Type B pancreatic cell (in vitro differentiated cells): ENCODE measurements at places on chromosomes 3 and 15.

DNA sequence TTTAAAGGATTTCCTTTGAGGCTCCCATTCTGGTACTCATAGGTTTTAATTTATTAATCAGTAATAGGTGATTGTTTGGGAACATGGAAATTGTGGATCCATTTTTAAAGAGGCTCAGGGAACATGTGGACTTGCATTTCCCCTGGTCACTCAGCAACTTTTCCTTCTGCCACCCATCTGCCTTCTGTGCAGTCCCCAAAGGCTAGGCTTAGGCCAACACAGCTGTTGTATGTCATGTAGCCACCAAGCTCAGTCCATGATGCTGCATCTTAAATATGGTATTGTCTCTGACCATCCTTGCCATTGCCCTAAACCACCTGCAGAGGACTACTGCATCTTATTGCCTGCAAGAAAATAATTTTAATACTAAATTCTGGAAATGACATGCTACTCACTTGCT is 416.7 kb upstream of the SEMA6D start:
- DNase-seq, result no peak

DNA sequence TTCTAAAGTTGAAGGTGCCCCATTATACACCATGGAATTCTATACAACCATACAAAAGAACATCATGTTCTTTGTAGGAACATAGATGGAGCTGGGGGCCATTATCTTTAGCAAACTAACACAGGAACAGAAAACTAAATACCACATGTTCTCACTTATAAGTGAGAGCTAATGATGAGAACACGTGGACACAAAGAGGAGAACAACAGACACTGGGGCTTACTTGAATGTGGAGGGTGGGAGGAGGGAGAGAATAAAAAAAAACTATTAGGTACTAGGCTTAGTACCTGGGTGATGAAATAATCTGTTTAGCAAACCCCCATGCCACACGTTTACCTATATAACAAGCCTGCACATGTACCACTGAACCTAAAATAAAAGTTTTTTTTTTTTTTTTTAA is 342.7 kb downstream of the PLCL2 start:
- no peak for DNase-seq

DNA sequence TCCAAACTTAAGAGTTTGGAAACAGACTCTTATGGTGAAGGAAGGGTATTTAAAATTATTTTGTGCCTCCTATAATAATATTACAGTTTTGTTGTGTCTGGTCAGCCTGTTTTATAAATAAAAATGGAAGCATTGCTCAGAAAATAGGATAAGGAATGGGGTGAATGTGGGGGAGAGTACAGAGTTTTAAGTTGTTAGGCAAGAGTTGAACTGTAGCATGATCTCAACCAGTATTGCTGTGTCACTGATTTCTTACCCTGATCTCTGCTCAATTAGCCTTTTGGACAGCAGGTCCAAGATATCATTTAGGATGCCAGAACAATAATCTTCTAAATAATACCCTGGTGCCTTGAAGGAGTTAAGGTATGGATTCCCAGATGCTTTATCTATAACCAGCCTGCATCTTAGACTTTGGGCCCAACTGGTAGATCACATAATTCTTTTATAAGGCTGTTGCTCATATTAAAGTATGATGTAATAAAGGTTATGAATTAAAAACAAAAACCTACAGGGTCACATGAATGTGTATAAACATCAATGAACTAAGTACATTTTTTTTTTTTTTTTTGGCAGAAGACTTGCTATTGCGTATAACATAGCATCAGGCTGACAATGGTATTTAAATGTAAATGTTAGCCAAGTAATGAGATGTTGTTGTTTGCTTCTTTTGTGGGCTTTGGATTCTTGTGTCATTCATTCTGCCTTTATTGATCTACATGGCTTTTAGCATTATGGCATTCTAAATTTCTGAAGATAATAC is 70.0 kb downstream of the MITF start:
- no peak for DNase-seq

DNA sequence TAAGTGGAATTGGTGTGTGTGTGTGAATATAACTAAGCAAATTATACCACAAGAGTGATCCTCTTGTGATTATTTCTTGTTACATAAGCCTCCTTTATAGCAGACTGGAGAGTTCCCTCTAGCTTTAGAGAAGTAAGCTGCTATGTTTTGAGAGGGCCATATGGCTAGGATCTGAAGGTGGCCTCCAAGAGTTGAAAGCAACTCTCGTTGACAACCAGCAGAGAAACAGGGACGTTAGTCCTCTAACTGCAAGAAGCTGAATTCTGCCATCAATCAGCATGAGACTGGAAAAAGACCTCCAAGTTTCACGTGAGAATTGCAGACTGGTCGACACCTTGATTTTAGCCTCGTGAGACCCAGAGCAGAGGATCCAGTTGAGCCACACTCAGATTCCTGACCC is 278.5 kb upstream of the ZNF717 start:
- DNase-seq, result no peak

GRCh38 chr3:194386066-194386465 is 13.0 kb downstream of the GP5 start:
- peak; percentile 47 for DNase-seq

DNA sequence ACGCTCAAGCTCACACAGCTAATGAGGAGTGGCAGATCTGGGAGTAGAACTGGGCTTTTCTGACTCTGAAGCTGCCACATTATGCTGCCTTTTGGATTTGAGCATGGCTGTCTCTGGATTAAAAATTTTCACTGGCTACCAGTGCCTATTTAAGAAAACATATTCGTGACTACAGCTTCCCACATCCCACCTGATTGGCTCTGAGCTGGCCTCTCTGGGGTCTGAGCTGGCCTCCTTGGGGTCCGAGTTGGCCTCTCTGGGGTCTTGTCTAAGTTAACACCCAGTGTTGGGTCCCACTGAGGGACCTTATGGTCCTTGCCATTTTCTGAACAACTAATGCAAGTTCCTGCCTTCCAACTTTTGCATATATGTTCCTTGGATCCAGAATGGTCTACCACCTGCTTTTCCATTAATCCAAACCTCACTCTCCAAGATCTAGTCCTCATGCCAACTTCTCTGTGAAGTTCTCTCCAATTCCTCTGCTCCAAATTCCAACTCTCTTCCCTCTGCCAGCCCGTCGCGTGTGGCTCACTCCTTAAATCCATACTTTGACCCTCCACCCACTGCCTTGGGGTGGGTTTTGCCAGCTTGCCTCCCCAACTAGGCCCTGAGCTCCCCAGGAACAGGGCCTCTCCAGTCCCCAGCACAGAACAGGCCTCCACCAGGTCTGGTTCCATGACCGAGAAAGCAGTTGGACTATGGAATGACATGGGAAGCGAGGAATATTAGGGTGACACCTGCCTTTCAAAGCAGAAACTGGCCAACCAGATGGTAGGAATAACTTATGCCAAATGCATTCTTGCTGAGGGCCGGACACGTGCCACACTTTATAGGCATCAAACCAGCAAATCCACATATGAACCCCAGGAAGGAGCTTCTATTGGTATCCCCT is 42.5 kb downstream of the ATP2B2 start:
- no peak for DNase-seq

DNA sequence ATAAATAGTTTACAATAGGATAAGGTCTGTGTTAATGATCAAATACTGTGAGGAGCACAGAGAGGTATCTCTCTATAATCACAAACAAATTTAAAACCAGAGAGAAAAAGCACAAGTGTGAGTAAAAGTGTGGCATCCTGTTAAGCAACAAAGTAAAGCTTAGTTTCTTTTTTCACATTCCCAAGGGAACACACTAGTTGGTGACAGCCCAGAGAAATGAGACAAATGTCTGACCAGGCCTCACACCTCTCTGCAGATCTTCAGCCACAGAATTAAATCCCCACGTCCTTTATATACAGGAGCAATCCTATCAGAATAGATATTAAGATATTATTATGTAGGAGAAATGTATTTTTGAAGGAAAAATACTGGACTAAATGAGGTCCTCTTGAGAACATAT is 2.7 kb downstream of the FBN1 start:
- no peak for DNase-seq

DNA sequence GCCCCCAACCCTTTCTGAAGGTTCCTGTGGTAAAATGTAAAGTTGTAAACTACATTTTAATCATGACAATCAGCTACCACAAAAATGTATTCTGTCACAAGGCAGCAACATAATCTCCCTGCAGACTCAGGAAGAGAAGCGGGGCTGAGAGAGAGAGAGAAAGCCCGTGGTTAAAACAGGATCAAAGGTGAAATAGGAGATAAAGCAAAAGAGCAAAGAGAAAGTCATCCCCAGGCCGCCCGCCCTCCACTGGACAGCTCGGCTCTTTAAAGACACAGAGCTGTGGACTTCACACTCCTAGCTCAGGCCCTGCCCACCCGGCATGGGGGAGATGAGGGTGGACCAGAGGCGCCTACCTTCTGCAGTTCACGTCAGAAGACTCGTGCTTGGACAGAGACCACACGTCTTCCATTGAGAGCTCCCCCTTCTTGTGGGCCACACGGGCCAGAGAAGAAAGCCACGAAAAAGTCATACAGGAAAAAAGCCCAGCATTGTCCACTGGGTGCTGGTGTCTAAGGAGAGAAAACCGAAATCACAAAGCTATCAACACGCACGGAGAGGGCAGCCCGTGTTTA is 29.4 kb downstream of the ABCC5 start:
- no peak for DNase-seq

DNA sequence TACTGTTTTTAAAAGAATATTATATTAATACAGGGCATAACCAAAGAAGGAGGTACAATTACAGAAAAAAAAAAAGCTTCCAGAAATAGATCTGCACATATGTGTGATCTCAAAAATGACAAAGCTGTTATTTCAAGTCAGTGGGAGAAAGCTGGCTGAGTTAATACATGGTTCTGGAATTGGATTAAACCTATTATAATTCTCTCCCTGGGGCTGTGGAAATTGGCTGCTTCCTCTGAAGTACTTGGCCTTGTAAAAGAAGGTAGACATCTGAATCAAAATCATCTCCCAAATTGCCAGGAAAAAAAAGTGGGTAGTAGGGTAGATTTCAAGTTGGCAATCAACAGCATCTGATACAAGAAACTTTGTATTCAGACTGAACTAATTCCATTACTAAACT is 723.9 kb upstream of the ALCAM start:
- DNase-seq, result no peak

GRCh38 chr3:72595927-72596610 is 252.2 kb downstream of the SHQ1 start:
- DNase-seq, result no peak

DNA sequence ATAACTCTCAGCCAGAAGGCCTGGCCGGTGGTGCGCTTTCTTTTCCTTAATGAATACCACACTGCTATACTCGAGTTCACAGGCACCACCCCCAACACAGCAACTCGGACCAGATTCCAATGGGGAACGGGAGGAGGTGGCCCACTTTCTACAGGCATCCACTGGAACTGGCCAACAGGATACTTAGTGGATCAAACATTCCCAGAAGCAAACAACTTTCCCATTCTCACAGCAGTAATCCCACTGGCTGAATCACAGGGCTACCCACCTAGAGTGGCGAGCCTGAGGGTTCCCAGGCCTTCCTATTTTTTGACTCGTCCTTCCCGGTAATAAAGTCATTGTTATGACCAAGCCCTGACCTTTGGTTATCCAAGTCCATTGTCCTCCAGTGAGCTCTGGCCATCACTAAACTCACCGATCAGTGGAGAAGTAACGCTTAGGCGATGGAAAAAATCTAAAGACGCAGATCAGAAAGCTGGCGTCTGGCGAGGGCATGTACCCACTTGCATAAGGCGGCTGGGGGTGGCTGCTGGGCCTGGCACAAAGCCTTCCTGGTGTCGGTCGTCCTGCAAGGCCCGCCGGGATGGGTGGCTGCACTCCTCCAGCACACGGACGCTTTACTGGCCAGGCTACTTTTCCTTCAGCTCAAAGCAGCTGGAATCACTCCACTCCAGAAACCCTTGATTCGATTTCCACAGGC is 1.2 kb downstream of the EOGT start:
- no peak for DNase-seq

DNA sequence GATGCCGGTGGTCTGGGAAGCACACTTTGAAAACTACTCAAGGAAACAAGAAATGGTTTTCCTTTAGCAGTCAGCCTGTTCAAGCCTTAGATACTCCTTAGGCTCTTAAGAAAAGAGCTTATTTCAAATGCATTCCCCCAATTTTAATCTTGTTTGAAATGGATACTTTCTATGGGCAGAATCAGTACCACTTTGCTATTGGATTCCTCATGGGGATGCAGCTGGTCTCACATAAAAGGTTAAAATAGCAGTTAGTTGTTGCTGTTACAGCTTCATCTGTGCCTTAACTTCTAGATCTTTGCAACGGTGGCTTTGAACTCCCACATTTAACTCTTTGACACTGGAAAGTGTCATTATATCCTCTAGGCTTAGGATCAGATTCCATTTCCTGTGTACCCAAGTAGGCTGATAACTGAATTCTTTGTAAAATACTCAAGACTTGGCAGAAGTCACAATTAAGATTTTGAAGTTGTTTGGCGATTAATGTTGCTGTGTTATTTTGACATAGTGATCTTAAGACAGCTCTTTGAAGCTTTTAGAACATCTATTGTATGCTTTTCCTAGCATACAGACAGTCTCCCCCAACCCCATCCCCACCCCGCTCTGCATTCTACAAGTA is 2.2 kb downstream of the THBS1 start:
- no peak for DNase-seq

GRCh38 chr15:87873516-87873915 is 383.0 kb downstream of the NTRK3 start:
- no peak for DNase-seq

DNA sequence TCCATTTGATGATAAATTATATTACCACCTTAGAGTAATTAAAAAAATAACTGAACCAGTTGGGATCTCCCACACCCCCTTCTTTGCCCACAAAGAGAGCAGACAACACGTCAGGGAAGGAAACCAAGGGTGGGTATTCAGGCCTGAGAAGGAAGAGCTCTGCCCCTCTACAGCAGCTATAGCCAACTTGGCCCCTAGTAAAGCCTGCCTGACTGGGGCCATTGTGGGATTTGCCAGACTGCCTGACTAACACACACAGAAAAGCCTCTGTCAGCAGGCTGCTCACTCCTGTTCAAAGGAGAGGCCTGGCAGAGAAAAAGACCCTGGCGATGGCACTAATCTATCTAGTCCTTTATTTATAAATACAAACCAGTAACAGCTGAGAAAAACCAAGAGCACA is 41.4 kb downstream of the ATP8B4 start:
- DNase-seq, result no peak

GRCh38 chr3:120432150-120432860 is 18.5 kb downstream of the FSTL1 start:
- no peak for DNase-seq

- DNase-seq, result no peak
Measured at GRCh38 chr15:67543348-67543718, 830 bp downstream of the MAP2K5 start.

- DNase-seq, result no peak
Measured at GRCh38 chr15:101044625-101045235, 125.6 kb downstream of the LRRK1 start.

GRCh38 chr3:49199239-49199899 is 28.0 kb downstream of the KLHDC8B start:
- no peak for DNase-seq

DNA sequence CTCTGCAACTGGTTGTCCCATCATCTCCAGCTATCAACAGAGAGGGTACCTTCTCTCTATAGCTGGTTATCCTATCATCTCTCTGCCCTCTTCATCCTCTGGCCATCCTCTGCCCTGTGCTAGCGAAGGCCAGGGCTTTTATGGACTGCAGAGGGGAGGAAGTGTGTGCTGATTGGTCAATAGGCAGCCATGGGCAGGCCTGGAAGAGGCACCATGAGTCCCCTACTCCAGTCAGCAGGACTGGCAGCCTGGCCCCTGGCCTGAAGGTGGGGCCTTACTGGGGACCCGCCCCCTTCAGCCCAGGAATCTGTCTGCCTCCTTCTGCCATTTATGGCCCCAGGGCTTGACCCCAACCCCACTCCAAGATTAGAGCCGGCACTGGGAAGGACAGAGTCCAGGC is 10.4 kb upstream of the TRIM59 start:
- no peak for DNase-seq
